CD4-positive, alpha-beta T cell treated with Interleukin-15 for 4 hours (primary cell): ENCODE measurements at places on chromosomes 6 and 20.

GRCh38 chr6:10659699-10660348, 34.6 kb downstream of the C6orf52 start:
- no peak for DNase-seq

DNA sequence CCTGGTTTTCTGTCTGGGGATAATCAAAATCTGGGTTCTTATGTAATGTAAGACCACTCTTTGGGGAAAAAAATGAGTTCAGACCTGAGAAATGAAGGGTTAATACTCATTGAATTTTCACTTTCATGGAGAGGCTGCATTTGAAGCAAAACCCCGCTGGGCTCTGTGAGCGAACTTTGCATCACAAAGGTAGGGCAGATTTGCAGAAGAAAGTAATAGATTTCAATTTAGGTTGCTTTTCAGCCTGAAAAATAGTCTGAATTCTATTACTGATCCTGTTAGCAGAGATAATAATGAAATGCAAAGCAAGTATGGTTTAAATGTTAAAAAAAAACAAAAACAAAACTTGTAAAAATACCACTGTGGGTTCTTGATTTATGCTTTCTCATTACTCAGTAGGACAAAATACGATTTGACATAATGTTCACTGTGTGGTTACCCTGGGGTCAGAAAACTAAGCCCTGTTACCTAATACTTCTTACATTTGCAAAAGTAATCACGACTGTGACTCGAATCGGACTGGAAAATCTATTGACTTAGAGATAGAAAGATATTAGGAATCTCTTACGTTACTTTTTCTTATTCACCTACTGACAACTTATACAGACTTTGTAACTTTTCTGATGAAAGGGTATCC, 72.2 kb downstream of the UST start:
- DNase-seq = no peak

DNA sequence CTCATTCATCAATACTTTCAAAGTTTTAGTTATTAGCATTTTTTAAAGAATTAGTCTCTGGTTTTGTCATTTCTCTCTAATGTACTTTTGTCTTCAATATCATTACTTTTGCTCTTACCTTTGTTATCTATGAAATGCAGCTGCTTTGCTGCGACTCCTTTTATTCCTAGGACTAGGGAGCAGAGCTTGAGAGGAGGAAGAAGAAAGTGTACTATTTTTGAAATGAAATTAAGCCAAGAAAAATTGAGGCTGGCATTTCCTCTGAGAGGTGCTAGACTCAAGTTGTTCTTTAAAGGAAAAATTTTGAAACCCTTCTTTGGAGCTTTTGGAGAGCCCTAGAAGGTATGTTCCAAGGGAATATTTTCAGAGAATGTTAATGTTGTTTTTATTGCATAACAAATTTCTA, 48.3 kb upstream of the MRAP2 start:
- DNase-seq = no peak

- no peak for DNase-seq
Measured at GRCh38 chr20:7031222-7031621, 263.7 kb downstream of the BMP2 start.

DNA sequence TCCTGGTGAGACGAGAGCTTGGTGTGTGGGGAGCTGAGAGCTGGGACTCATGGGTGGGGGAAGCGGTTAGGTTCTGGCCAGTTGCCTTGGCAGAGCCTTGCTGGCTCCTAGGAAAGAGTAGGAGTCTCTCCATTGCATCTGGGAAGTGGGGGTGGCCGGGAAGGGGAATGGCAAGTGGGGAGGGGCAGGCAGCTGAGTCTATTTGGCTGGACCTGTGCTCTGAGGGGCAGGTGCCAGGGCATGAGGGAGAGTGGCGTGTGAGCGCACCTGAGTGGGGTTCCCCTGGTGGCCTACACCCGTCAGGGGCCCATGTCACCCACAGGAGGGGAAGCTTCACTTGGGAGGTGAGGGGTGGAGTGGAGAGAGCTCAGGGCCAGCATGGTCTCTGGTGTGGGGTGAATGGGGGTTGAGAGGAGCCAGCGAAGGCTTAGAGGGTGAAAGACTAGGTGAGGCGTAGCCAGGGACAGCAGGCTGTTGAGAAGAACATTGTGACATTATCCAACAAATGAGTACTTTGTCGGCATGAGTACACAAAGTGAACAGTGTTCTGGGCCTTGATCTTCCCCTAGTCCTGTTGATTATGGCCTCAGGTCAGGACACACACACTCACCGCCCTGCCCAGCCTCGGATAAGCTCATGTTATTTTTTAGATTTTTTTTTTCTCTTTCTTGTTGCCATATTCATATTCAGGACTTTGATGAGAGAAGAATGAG, 59.8 kb downstream of the FAM120B start:
- no peak for DNase-seq

GRCh38 chr6:32132110-32132509, 2.0 kb upstream of the FKBPL start:
- no peak for DNase-seq

GRCh38 chr6:97215157-97215769, 67.8 kb downstream of the MMS22L start:
- DNase-seq = peak; percentile 4

DNA sequence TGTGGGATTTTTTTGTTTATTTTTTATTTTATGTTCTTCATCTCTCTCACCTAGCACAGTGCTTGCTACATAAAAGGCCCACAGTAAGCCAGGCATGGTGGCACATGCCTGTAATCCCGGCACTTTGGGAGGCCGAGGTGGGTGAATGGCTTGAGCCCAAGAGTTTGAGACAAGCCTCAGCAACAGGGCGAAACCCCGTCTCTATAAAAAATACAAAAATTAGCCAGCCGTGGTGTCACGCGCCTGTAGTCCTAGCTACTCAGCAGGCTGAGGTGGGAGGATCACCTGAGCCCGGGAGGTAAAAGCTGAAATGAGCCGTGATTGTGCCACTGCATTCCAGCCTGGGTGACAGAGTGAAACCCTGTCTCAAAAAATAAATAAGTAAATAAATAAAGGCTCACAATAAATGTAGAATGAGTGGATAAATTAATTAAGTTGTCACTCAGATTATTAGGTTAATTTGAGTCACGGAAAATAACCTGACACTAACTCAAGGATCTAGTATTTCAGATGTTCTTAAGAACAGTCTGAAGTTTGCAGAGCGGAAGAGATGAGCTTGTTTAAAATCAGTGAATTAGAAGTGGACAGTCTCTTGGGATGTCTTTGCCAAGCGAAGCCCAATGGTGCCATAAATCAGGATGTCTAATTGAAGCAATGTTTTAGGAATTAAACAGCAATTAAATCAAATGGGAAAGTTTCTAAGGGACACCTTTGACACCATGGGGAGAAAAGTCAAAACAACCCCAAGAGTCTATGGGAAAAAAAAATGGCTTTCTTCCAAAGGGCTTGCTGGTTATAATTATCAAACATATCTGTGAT, 214.4 kb downstream of the ZNF217 start:
- no peak for DNase-seq

- DNase-seq = no peak
Measured at GRCh38 chr6:18488526-18489270, 101.5 kb downstream of the RNF144B start.

GRCh38 chr6:56909115-56909907, 45.6 kb upstream of the BEND6 start:
- no peak for DNase-seq

DNA sequence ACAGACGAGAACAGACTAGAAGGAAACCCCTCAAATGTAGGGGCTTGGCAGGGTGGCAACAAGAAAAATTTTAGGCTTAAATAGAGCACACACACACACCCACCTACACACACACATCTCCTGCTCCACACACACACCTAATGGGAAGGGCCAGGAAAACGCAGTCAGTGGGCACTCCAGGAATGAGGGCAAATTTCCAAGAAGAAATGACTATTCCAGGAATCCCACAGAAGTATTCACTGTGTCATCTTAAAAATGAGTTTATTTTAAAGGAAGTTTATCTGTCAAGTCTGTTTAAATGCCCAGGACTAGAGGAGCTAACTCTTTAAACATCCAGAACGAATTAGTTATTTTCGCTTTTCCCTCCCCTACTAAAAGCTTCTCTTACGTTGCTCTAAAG, 13.0 kb downstream of the ALDH8A1 start:
- DNase-seq = no peak

DNA sequence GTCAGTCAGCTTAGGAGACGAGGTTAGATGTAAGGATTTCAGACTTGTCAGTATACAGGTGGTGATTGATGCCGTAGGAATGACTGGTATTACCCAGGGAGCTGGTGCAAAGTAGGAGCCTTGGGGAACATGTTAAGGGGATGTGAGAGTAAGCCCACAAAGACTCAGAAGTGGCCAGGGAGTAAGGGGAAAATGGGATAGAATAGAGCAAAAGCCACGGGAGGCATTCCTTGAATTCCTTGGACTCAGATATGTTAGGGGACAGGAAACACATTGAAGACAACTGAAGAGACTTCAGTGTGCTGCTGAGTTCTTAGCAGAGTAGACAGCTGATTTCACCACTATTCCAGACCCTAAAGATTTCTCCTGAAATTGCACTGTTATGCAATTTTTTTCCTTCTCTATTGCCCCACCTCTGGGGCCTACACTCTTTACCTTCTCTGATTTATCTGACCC, 1.2 kb upstream of the ACAT2 start:
- no peak for DNase-seq

DNA sequence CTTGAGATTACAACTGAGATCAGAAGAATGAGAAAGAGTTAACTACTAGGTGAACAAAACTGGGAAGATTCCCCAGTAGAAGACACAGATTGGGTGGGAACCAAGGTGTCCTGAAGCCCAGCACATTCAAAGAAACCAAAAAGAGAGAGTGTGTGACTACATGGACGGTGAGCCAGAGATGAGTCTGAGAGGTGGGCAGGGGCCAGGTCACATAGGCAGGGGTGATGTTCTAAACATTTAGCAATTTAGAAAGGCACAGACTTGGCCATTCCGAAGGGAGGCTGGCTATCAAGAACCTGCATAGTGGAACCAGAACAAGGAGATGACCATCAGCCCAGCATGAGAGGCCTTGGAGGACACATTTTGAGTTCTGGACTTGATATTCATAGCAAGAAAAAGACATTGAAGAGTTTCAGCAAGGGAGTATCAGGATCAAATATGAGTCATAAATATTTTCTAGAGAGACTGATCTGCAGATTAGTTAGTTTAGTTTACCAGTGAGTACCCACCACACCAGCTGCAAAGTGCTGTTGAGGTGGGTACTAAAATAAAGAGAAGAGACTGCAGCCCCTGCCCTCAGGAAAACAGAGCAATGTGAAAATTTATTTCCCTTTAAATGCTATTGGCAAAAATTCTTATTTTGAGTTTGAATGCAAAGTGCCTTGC, 340.5 kb upstream of the PRDM1 start:
- no peak for DNase-seq

DNA sequence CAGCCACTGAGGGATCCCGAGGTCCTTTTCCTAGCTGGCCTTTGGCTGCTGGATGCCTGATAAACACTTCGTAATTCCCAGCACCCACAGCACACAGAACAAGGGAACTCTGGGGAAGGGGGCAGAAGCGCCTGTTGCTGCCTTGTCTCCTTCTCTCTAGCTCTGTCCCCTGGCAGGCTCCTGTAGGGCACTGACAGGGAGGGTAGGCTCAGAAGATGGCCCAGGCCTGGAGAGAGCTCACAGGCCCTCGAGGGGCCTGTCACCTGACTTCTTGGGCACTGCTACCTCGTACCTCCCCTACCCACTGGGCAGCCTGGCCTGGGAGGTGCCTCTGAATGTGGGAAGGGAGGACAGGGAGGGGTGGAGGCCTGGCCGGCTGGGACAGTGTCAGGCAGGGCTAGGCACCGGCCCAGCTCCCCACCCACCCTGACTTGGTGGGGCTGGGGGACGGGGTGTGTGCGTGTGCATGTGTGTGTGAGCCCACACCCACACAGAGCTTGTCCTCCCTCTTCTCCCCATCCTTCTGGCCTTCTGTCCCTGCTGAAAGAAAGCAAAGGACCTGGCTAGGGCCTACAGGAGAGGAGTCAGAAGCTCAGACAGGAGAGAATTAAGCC, 18.1 kb downstream of the C6orf132 start:
- no peak for DNase-seq

DNA sequence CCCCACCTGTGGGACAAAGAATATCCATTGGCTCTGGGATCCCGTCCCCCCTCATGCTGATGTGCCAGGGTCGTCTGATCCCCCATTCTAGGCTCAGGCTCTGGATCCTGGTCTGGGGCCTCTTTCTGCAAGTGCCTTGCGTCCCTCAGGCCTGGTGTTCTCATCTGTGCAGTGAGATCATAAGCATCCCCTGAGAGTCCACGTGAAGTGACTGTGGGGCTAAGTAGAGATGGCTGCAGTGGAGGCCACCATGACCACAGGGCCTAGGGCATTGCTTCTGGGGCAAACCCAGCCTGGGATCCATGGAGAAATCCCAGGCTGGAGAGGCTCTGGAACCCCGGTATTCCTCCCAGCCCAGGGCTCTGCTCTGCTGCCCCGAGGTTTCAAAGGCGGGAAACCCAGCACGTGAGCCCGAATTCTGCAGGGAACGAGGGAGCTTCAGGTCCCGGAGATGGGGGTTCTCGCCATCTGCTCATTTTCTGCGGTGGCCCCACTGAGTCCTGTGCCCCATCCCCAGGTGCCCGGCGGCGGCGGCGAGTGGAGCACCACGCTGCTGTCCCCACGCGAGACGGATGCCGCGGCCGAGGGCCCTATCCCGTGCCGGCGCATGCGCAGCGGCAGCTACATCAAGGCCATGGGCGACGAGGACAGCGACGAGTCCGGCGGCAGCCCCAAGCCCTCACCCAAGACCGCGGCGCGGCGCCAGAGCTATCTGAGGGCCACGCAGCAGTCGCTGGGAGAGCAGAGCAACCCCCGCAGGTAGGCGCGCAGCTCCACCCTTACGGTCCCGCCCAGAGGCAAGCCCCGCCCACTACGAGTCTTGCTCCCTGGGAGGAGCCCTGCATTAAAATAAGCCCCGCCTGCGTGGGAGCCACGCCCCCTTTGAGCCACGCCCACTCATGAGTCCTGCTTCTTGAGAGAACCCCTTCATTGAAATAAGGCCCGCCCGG, 105.5 kb upstream of the MYL9 start:
- peak; percentile 85 for DNase-seq

DNA sequence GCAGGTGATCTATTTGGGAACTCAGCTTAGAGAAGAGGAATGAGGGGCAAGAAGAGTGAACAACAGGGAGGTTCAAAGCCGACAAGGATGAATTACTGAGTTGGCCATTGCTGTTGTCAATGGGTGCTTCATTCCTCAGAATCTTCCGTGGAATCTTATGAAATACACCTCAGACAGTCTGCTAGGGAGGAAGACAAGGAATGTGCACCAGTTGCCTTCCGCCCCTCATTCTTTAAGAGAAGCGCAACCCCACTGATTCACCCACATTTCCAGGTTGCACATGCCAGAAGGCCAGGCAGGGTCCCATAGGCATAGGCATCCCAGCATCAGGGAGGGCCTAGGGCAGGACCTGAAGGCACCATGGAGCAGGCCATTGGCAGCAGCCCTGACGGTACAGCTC, 127.5 kb upstream of the TNFAIP3 start:
- no peak for DNase-seq

- no peak for DNase-seq
Measured at GRCh38 chr6:45737331-45738056, 278.2 kb downstream of the CLIC5 start.

GRCh38 chr6:105432797-105433196, 29.9 kb upstream of the PREP start:
- no peak for DNase-seq

GRCh38 chr6:50549026-50549425, 164.3 kb upstream of the TFAP2D start:
- DNase-seq = no peak
